ENCODE measurements at places on chromosomes 16 and 17.

DNA sequence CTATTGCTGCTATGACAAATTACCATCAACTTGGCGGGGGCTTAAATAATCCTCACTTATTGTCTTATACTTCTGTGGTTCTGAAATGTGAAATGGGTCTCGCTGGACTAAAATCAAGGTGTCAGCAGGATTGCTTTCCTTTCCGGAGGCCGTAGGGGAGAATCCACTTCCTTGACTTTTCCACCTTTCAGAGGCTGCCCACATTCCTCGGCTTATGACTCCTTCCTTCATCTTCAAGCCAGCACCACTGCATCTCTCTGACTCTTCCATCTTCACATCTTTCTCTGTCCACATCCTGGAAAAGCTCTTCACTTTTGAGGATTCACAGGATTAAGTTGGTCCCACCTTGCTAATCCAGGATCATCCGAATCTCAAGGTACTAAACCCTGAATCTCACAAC is 217.8 kb downstream of the GRIN2A start:
- no peak for DNase-seq

DNA sequence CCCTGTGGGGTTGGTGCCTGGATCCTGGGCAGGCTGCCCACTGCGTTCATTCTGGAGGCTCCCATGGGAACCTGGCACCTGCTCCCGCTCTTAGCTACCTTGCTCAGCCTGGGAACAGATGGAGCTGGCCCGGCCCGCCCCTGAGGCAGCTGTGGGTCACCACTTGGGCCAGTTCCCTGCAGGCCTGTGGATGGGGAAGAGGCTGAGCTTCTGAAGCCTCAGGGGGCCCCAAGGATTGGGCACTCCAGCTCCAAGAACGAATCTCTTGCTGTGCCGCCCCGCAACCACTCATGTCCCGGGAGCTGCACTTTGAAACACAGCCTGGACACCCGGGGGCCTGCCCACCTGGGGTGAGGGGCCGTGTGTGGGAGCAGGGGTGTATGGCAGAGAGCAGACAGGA is 37.7 kb downstream of the BAHCC1 start:
- DNase-seq = no peak

GRCh38 chr16:16791051-16791450 is 412.1 kb downstream of the NPIPA7 start:
- DNase-seq = no peak

DNA sequence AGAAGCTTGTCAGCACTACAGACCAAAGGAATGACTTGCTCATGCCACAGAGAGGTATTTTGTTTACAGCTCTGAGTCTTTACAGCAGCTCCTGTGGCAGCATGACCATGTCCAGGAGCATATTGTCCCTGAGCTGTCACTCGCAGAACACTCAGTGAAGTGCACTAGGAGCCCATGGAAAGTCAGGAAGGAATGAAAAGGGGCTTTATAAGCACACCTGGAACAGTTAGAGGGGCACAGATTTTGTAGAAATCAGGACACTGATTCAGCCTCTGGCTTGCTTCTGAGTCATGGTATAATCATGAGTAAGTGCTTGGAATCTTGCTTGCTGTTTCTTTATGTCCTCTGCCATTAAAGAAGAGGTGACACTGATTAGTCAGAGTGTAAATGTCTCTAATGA is 41.0 kb downstream of the TADA2A start:
- DNase-seq = no peak

DNA sequence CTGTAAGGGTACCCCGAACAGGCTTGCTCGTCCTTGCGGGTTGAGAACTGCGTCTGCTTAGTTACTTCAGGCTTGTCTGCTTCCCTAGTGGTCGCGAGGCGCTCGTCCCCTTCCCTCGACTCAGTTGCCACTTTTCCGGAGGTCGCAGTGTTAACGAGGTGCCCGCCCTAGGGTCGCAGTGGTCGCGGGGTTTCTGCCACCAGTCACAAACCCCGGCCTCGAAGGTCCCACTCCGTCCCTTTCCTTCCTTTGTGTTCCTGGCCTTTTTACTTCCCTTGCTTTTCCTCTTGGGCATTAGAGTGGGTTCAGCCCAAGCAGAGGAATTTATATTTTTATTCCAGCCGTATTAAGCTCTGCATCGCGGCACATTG is 299 bp downstream of the NUP85 start:
- no peak for DNase-seq

GRCh38 chr16:30052671-30053372 is 12.7 kb upstream of the ALDOA start:
- DNase-seq = peak; percentile 91

DNA sequence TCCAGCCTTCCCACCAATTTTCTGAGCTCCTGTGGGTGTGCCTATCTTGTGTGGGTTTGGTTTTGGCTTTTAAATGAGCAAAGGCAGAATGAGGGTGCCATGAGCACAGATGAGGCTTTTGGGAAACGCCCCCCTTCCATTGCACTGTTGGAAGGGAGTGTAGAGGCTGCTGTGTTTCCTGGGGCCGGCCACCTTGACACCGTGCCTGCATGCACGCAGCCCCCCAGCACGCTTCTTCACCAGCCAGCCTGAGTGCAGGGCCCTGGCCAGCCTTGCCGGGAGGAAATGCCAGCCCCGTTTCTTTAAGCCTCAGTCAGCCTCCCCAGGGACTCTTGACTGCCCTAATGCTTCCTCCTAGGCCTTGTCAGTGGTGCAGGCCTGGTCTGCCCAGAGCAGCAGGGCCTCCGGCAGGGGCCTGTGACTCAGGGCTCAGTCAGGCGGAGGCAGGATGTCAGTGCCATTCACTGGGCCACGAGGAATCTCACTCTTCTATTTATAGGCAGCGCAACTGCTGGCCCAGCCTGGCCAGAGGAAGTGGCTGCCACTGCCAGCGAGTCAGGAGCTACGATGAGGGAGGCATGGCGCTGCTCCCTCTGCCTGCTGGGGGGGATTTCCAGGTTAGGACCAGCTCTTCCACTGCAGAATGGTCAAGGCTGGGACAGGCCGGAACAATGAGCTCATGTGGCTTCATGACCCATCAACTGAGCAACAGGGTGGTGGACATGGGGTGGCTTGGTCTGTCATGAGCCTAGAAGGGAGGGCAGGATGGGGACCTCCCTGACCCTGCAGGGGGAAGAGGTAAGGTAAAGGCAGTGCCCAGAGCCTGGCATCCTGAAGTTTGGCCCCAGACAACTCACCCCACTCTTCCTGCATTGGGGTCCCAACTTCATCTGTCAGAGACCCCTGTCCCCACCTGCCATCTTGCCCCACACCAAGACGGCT is 205.2 kb downstream of the RAB11FIP4 start:
- no peak for DNase-seq

GRCh38 chr17:8893621-8894201 is 26.2 kb upstream of the PIK3R6 start:
- DNase-seq = no peak

- no peak for DNase-seq
These were observed 5.6 kb upstream of the HSBP1 start for GRCh38 chr16:83802135-83802534.

DNA sequence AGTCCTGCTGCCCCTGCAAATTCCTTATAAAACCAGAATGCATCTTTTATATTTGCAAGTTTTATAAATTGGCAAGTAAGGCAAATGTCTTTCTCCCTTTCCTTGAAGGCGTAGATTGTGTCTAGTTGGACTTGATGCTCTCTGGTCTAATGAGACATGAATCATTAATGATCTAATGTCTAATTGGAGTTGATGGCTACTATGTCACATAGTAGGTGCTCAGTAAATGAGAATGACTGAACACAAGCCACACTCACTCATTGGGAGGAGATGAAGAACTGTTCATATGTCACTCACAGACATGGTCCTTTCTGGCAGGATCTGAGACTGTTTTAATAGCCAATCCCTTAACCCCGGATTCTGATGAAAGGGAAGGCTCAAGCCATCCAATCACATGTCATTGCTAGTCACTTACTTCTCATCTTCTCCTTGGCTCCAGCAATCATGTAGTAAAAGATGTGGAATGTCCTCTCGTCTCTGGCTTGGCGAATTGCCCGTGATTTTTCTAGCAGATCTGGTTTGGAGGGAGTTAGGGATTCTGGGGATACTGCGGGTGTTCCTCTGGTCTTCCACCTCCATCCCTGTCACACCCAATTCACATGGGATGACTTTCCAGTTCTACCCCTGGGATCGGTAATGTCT is 81.0 kb downstream of the MYH11 start:
- DNase-seq = no peak

DNA sequence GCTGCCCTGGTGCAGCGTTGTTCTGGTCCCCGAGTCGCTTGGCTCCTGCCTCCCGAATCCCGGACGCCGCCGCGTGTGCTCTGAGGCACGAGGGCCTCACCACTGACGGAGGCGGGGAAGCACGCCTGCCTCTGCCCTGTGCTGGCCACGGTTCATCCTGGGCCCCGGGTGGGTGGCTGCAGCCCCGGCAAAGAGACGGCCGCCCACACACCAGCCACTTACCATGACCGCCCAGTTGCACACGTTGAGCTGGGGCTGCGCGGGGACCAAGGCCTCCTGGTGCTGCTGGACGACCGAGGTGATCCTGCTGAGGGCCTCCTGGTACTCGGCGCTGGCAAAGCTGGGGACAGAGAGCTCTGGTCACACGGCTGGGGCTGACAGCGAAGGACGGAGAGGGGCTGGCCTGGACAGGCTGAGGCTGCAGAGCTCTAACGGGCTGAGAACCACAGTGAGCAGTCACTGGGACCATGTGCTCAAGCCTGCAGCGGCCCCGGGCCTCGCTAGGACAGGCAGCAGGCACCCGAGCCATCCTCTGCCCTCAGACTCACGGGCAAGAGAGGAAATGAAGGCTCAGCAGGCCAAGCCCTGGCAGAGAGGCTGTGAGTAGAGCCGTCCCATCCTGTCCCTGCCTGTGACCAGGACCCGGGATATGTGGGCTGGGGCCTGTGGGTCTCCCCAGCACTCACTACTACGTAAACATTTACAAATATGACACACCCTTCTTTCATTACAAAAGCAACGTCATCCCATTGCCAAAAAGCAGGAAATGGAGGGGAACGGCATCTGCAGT is 6.3 kb upstream of the APRT start:
- no peak for DNase-seq

DNA sequence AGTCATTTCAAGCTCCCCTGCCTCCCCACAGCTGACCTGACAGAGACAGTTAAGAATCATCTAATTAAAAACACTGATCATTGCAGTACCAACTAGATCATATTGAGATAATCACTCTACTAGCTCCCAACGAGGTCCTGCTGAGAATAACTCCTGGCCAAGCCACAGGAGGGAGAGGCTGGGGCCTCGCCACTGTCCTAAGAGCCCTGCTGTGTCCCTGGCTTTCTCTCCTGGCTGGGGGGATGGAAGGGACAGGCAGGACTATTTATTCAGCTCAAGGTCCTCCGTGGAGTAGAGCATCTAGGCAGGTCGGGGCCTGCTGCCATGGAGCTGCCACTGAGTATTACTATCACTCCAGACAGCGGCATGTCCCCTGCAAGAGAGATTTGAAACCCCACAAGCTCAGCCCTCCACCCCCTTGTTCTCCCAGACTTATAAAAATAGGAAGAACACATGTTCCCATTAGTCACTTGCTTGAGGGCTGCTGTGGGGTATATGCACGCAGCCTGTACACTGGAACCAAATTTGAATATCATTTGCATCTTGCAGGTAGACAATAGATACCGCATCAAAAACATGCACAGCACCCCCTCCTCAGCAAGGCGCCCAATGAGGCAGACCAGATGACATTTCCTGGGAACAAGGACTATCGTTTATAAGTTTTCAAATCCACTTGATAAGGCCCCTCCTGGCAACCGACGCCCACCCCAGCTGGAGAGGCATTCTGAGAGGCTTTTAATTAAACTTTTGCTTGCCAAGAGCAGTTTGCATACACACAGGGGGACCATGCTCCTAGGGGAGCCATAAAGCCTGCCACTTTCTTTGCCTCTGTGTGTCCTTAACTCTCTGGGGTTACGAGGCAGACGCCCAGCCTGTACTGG is 385.2 kb upstream of the ZFHX3 start:
- no peak for DNase-seq

- no peak for DNase-seq
These were observed 78.9 kb upstream of the LHX1 start for GRCh38 chr17:36858119-36859002.

DNA sequence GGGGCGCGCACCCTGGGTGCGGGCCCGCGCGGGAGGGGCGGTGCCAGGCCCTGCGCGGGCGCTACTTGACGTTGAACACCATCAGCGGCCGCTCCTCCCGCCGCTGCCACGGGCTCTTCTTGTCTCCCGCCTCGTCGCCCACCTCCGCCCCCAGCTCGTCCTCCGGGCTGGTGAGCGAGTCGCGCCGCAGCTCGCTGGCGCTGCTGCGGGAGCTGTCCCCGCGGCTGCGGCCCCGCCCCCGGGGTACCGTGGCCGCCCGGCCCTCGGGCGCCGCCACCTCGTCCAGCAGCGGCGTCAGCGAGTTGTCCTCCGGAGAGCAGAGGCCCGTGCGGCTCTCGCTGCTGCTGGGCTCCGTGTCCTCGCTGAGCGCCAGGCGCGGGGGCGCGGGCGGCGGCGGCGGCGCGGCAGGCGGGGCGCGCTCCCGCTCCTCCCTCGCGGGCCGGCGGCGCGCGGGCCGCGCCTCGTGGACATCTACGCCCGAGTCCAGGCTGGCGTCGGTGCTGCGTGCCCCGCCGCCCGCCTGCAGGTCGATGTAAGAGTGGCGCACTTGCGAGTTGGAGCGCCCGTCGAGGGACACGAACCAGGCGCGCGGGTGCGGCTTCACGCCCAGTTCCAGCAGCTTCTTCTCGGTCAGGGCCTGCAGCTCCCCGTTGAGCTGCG is 8.7 kb downstream of the GRN start:
- DNase-seq = no peak

DNA sequence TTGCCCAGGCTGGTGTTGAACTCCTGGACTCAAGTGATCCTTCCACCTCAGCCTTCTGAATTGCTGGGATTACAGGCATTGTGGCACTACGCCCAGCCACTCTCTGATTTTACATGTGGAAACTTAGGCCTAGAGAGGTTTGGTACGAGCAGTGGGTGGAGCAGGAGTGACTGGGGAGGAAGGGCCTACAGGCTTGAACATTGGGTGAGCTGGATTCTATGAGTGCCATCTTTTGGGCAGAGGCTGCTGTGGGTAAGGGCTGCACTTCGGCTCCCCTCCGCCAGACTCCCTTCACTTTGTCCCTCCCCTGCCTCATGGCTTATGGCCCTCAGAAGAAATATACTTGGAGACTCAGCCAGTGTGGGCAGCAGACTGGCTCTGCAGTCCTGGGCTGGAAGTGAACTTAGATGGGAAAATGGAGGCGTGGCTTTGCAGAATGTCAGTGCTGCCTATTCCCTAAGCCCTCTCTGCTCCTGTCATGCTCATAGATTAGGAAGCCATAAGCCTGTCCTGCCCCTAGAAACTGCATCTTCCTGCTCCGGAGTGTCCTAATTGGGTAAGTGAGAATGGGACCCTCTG is 9.5 kb upstream of the MRC2 start:
- no peak for DNase-seq

All from activated CD4-positive, alpha-beta T cell treated with anti-CD3 and anti-CD28 coated beads, Interleukin-2, amount 50 U/mL, for 24 hours (primary cell).